ENCODE measurements at places on chromosomes 16 and 17.

- DNase-seq, result no peak
Observed at GRCh38 chr16:50305441-50306061, 39.2 kb downstream of the ADCY7 start.

GRCh38 chr17:44137891-44138709, 3.6 kb upstream of the HROB start:
- DNase-seq, result peak; percentile 100

GRCh38 chr17:13086142-13086769, 68.4 kb upstream of the ELAC2 start:
- peak; percentile 34 for DNase-seq

DNA sequence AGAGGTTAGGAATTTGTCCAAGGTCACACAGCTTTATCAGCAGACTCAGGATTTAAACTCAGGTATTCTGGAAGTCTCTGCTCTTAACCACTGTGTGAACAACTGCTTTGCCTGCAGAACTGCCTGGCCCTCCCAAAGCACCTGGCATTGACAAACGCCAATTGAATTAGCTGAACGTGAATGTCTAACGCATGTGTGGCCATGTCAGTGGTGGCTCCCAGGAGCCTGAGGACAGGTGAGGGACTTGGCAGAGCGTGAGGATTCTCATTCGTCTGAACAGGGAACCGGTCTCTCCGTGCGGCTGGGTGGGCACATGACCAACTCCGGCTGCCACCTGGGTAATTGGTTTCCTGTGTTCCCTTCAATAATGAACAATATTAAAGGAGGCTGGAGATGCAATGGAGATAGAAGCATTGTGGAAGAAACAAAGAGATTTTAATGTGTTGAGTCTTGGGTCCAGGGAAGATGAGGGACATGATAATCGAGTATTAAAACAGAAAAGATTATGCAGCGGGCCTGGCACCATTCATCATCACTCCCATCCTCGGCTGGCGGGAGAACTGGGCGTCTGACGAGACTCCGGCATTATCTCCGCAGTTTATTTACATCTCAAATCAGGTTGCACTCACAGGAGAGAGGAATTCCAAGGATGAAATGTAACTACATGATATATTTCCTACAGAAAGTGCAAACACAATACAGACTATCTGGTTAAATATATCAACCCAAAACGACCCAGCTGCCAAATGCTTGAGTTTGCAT, 113.5 kb downstream of the NPIPB5 start:
- DNase-seq, result no peak

- no peak for DNase-seq
Observed at GRCh38 chr16:30142672-30143346, 19.8 kb upstream of the MAPK3 start.

All from EL (cell line).